Naive thymus-derived CD8-positive, alpha-beta T cell (primary cell): ENCODE measurements at places on chromosomes 3 and 15.

DNA sequence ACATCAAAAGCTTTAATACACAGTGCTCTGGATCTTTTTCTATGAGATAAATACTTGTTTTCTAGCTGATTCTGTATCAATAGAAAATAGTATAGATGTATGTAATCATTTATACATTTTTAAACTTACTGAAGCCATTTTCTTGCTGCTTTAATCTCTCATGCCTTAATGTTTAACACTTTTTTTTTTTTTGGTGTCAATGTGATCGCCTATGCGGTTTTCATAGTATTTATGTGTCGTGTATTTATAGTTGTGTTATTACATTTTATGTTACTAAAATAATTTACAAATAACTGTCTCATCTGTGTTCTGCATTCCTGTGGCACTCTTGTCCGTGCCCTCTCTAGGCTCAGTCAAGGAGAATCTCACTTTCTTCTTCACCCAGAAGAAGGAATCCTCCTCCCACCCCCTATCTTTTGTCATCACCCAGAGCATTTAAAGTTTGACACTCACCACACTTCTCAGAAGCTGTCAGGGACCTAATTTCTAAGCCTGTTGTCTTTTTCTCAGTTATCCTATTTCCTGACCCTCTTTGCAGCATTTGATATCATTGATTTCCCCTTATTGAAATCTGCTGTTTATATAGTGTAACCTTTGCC is 21.4 kb upstream of the GPR171 start:
- peaks cover 20% of the 10 kb centered on the region for H3K36me3 ChIP-seq
- no peak overlapping the region for H3K4me3 ChIP-seq

DNA sequence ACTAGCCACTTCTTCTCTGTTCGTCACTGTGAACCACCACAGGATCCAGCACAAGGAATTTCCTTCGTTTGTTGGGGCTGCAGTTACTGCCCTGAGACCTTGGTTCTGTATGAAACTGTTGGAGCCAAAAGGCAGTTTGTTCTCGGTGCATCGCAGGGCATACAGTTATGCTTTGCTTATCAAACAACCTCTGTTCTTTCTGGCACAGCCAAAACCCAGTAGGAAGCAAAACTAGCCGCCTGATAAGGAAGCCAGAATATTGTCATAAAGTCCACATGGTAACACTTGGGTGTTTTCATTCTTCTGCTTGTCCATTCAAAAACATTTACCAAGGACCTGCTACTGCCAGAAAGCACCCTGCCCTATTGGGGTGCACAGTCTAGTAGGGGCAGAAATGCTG is 116.1 kb downstream of the RAB11A start:
- no peak for DNase-seq
- H3K4me1 ChIP-seq, result peaks cover 7% of the 10 kb centered on the region
- no peaks in the 10 kb centered on the region for H3K36me3 ChIP-seq
- H3K27me3 ChIP-seq, result peaks cover 12% of the 10 kb centered on the region

DNA sequence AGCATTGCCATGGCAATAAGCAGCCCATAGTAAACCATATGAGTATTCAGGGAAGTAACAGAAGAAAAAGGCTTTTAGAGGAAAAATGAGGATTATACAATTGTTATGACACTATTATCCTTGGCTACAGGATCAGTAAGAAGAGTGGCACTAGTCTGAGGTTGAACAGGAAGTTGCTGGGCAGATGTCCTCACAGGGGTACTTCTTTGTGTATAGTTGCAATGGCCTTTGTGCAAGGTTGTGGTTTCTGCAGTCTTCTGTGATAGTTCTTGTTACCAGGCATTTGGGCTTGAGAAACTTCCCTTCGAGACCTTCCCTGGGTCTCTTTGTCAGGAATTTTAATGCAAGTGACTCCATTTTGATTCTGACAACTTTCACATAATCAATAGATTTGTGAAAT is 100.6 kb upstream of the ATP11B start:
- no peaks in the 10 kb centered on the region for H3K36me3 ChIP-seq
- DNase-seq, result no peak
- H3K27ac ChIP-seq, result no peak overlapping the region
- no peaks in the 10 kb centered on the region for H3K4me1 ChIP-seq
- no peaks in the 10 kb centered on the region for H3K27me3 ChIP-seq

GRCh38 chr3:187041362-187042307 is 97.7 kb downstream of the RPL39L start:
- H3K36me3 ChIP-seq, result peaks cover 30% of the 10 kb centered on the region
- DNase-seq, result peak; percentile 55
- peak overlapping the region; percentile 97 for H3K27ac ChIP-seq
- H3K27me3 ChIP-seq, result no peaks in the 10 kb centered on the region
- peak overlapping the region; percentile 40 for H3K4me3 ChIP-seq

DNA sequence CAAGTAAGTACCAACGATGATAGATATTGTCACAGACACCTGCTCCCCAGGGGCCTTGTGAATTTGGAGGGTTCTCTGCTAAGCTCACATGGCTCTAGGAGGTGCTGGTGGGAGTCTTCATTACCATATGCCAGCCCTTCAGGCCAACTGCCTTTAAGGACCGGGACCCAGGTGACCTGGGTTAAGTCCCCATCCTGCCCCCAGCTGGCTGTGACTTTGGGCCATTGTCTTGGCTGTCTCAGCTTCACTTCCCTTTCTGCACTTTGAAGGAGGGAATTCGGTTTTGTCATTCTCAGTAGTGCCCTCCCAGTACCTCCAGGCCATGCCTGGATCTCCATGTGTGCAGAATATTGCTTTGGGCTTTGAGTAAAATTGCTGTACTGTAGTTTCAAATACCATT is 72.8 kb upstream of the ACAD9 start:
- H3K27me3 ChIP-seq, result no peaks in the 10 kb centered on the region
- DNase-seq, result no peak
- H3K27ac ChIP-seq, result peak overlapping the region; percentile 97
- H3K36me3 ChIP-seq, result peaks cover 55% of the 10 kb centered on the region
- no peak overlapping the region for H3K4me3 ChIP-seq
